ENCODE measurements at places on chromosomes 2 and 18. TPM values are rescaled to one million over a fixed set of nuclear protein-coding genes. Genes with fewer than 3 reads are reported as not detected.

DNA sequence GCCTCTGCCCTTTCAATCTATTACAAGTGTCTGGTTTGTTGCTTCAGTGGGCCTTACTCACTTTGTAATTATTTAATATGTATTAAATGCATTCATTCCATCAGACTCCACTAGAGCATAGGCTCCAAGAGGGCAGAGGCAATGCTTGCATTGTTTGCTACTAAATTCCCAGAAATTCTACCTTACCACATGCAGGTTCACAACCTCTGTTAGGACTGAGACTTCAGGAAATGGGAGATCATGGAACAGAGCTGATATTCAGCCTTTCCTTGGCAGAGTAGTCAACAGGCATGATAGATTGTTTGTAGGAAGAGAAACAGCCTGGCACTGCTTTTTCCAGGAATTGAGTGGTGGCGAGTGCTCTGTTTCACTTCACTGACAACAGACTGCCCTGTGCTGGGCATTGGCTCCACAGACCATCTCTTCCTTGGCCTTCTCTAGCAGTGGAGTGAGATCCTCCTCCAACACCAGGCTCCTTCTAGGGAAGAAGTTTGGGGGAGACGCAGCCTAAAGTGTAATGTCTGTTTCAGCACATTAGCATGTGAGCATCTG is 6.2 kb upstream of the MATN3 start:
- H3K4me1 ChIP-seq: no peaks in the 10 kb centered on the region
- no peaks in the 10 kb centered on the region for H3K27me3 ChIP-seq
- no peak for DNase-seq
- H3K27ac ChIP-seq: no peak overlapping the region
- no peak overlapping the region for H3K4me3 ChIP-seq

DNA sequence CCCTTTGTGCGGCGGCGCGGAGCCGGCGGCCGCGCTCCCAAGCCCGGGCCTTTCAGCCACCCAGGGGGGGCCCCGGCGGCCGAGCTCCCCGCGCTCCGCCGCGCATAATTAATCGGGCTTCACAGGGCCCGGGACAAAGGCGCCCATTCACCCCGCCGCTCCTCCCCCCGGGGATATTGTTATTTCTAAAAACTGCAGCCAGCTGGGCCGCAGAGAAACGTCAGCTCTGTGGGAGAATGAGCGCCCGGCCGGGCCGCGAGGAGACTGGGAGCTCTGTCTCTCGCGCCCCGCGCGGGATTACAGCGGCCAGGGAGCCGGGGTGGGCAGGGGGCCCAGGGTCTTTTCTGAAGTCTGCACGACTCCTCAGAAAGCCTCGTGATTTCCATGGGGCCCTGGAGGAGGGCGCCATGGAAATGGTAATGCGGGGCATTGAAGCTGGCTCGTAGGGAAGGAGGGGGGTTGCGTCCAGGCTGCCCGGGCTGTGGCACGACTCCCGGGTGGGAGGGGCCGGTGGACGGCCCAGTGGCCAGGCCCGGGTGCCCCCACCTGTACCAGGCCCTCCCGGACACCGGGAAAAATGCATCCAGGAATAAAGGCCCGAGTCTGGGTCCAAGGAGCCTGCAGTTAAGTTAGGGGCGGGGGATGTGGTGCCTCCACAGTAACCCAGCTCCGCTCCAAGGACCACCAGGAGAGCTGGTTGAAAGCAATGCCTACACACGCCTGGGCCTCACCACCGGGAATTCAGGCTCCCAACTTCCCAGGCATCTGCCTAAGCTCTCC is 125.3 kb downstream of the ZFP36L2 start:
- H3K27ac ChIP-seq: peak overlapping the region; percentile 77
- no peaks in the 10 kb centered on the region for H3K27me3 ChIP-seq
- peak overlapping the region; percentile 24 for H3K4me3 ChIP-seq

- H3K27me3 ChIP-seq: no peaks in the 10 kb centered on the region
- H3K4me3 ChIP-seq: no peak overlapping the region
- no peaks in the 10 kb centered on the region for H3K36me3 ChIP-seq
- DNase-seq: no peak
These were observed 188.0 kb downstream of the CYRIA start for GRCh38 chr2:16477648-16478047.

- peaks cover 14% of the 10 kb centered on the region for H3K4me1 ChIP-seq
- peak overlapping the region; percentile 48 for H3K4me3 ChIP-seq
- peak; percentile 61 for DNase-seq
- no peaks in the 10 kb centered on the region for H3K36me3 ChIP-seq
- H3K27me3 ChIP-seq: peaks cover 42% of the 10 kb centered on the region
These were observed 4.4 kb upstream of the NEU4 start for GRCh38 chr2:241804326-241805229.

The SANBR gene
- 16.1 TPM for total RNA-seq

The ABCG5 gene
- not detected for total RNA-seq

- H3K36me3 ChIP-seq: no peaks in the 10 kb centered on the region
- H3K27me3 ChIP-seq: no peaks in the 10 kb centered on the region
- no peaks in the 10 kb centered on the region for H3K4me1 ChIP-seq
These were observed 173.5 kb upstream of the FN1 start for GRCh38 chr2:215609089-215610032.

- no peaks in the 10 kb centered on the region for H3K36me3 ChIP-seq
- no peak for DNase-seq
- no peak overlapping the region for H3K27ac ChIP-seq
- H3K4me3 ChIP-seq: no peak overlapping the region
- no peaks in the 10 kb centered on the region for H3K4me1 ChIP-seq
These were observed 89.5 kb downstream of the SLC4A10 start for GRCh38 chr2:161713706-161714105.
